ENCODE measurements at places on chromosomes 3 and 15.
A peak's percentile ranks its signal among the peaks of the same experiment; 100 is the strongest.

DNA sequence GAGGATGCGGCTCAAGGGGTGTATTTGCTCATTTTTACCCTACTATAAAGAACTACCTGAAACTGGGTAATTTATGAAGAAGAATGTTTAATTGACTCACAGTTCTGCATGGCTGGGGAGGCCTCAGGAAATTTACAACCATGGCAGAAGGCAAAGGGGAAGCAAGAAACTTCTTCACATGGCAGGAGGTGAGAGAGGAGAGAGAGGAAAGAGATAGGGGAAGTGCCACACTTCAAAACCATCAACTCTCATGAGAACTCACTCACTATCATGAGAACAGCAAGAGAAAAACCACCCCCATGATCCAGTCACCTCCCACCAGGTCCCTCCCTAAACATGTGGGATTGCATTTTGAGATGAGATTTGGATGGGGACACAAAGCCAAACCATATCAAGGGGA lies 192.7 kb downstream of the DIPK2A start:
- DNase-seq = no peak

DNA sequence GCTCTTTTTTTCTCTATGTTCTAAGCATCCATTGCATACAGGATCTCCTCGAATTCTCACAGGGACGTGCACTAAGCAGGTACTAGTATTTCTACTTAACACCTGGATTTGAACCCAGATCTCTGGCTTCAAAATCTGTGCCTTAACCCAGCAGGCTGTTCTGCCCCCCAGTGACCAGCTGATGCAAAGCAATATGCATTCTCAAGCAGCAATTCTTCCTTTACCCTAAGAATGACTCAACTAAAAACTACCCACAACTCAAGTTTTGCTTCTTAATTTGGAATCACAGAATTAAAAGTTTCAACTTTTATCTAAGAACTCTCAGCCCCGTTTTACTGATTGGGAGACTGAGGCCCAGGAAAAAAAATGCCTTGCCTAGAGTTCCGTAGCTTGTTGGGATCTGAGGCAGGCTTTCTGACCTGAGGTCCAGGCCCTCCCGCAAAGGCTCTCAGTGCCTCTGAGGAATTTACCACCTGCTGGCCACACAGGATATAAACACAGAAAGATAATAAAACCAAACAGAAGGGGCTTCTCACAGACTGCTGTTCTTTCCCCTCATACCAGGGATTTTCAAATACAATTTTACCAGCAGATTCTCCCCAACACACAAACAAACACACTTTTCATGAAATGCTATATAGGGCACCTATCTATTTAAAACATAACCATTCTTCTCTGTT lies 115.4 kb upstream of the RAD18 start:
- DNase-seq = no peak

DNA sequence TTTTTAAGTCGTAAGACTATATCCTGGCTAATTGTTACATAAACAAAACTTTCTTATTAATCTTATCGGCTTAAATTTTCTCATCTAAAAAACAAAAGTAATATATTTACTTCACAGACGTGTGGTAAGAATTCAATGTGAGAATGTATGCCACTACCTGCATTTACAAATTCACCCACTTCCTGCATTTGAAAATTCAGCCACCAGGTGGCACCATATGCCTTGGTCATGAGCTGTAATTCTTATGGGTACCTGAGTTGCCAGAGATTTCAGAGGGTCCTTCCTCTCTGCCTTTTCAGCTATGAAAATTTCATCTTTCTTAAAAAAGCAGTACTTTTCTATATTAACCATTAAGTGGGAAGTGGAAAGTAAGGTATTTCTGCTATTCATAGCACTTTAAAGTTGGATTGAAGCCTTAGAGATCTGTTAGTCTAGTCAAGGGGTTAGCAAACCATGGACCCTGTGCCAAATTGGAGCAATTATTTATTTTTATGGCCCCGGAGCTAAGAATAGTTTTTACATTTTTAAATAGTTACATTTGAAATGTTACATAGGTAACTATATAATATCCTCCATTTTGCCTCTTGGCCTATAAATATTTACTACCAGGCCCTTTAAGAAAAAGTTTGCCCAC lies 127.8 kb downstream of the HCN4 start:
- peak; percentile 77 for DNase-seq

- DNase-seq = no peak
These were observed 16.4 kb upstream of the BOC start for GRCh38 chr3:113194823-113195401.

DNA sequence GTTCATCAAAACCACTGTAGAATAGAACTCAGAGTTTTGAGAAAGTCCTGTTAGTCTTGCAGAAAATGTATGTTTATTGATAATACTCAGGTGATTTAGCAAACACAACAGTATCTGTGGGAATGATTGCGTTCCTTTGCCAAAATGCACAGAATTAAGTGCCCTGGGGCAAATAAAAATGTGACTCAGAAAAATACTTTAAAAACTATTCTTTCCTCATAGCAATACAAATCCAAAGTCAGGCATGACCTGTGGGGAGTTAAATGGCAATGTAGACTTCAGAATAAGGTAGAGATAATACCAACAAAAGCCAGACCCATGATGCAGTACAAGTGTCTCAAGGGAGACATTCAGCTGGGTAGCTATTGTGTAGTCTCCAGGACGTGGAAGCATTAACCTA lies 72.3 kb upstream of the SNTN start:
- no peak for DNase-seq

GRCh38 chr15:74826364-74826819 lies at the start of gene CPLX3:
TSS of gene CPLX3 (plus strand) at chr15:74826627. CDS start at chr15:74826704, 77 bp downstream.
- DNase-seq = peak; percentile 81

DNA sequence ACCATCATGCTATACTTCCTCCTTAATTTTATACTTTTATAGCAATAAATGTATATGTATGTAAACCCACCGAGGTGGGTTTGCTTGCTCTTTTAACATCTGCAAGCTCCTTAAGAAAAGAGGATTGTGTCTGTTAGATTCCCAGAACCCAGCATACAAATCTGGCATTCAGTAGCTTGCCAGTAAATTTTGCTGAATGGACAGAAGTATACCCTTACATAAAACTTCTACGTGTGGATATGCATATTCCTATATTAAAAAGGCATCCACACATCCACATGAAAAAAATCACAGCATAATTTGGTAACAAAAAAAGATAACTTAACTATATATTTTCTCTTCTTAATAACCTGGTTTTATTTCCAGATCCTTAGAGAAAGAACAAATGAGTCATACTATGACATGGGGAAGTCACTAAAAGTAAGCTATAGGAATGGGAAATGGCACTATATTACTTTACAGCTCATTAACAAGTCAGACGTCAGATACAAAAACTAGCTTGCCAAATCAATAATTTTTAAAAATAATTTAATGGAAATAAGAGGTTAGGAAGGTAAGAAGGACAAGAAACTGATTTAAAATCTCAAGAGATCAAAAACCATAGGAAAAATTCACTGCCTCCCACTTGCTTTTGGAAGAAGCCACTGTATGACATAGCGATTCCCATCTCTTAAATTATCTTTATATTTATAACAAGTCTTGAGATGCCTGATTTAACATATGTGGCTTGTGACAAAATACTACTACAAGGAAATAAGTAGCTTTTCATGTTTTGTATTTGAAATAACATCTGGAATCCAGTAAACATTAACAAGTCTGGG lies 68.7 kb downstream of the SUMF1 start:
- DNase-seq = no peak

DNA sequence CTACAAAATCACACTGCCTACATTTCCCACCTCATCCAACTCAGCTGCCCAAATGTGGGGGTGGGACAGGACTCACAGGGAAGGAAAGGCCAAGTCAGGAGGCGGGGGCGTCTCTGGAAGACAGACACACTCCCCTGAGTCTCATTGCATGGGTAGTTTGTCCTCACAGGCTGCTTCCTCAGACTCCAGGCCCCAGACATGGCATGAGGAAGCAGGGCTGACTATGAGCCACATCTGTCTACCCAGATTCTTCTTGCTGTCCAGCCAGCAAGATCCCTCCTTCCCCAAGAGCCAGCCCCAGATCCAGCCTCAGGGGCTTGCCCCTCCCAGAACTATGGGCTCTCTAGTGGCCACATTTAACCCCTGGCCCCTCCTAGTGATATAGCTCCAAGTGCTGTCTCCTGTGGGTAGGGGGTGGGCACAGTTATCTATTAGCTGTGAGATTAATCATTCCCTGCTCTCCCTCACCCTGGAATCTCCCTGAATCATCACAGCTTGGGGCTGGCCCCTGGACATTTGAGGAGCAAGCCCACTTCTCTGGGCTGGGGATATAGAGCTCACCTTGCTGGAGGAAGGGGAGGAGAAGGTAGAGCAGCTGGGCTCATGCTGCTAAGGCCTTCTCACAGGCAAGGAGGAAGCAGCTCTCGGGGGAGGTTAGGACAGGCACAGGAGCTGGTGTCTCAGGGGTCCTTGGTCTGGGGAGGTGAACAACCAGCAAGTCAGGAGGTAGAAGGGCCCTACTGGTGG lies 2.1 kb upstream of the CCDC33 start:
- DNase-seq = no peak

- DNase-seq = peak; percentile 74
These were observed 425 bp upstream of the FYTTD1 start for GRCh38 chr3:197749315-197749600.

GRCh38 chr15:89656116-89656815 lies 999 bp upstream of the KIF7 start:
- no peak for DNase-seq

- no peak for DNase-seq
These were observed 390.3 kb upstream of the AGTR1 start for GRCh38 chr3:148307443-148307843.

- DNase-seq = no peak
These were observed 297.1 kb upstream of the MEIS2 start for GRCh38 chr15:37397266-37398022.

DNA sequence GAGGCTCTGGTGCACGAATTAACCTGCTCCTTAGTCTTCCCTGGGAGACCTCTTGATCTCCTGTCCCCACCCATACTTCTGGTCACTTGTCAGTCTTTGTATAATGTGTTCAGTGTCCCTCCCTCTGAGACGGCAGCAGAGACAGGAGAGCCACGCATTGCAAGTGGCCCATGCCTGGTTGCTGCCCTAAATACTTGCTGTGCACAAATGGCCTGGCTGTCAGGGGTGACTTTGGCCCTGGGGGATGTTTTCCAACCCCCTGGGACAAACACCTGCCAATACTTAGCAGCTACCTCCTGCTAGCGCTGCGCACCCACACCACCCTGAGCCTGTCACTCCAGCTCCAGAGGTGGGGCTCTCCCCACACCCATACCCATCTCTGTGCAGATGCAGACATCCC lies 17.2 kb downstream of the KLF13 start:
- DNase-seq = no peak

DNA sequence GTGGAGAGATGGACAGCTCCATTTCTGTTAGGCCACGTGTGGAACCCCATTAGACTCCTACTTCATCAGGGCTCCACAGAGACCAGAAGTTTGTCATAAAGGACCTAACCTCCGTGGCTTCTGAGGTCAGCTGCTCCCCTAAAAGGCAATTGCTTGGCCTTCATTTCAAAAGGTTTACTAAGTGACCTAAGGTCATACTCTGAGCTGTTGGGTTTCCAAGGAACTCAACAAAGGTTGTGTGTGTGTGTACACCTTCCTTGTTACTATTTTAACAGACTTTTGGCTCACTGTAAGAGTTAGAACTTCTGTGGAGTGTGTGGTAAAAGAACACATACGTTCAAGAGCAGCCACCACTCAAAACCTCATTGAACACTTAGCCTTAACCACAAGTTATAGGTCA lies 73.9 kb downstream of the SEC22A start:
- no peak for DNase-seq

DNA sequence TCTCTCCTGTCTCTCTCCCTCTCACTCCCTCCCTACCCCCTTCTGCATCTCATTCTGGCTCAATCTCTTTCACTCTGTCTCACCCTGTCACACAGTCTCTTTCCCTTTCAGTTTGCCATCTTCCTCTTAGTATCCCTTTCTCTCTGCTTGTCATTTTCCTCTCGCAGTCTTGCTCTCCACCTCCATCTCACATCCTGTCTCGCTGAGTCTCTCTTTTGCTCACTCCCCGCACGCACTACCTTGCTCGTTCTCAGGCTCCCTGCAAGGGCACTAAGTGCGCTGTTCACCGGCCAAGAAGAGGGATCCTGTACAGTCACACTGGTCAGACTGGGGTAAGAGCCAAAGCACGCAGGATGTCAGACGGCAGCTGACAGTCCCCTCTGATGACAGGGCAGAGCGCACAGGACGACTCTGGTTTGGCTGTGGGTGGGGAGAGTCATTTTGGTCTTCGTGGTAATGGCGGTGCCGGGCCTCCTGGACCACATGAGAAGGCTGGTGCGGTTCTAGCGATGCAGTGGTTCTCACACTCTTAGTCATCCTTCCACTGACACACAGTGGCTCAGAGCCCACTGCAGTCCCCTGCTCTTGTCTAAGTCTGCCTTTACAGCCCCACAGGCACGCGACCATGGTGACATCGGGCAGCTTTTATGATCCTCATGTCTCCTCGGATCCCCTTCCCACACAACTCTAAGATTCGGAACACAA lies 356.8 kb downstream of the FOXP1 start:
- DNase-seq = no peak

GRCh38 chr15:52695154-52695553 lies 16.0 kb upstream of the ATOSA start:
- no peak for DNase-seq

DNA sequence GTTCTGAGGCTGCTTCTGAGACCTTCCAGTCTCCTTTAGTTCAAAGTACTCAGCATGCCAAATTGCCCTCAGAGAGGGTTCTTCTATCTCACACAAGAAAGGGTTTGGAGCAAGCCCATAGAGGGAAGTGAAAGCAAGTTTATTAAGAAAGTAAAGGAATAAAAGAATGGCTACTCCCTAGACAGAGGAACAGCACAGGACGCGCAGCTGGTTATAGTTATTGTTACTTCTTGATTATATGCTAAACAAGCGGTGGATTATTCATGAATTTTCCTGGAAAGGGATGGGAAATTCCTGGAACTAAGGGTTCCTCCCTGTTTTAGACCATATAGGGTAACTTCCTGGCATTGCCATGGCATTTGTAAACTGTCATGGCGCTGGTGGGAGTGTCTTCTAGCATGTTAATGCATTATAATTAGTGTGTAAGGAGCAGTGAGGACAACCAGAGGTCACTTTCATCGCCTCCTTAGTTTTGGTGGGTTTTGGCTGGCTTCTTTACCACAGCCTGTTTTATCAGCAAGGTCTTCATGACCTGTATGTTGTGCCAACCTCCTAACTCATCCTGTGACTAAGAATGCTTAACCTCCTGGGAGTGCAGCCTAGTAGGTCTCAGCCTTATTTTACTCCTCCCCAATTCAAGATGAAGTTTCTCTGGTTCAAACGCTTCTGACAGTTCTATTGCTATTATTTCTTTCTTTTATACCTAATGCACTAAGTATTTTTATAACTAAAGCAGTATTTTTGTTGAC lies 26.3 kb downstream of the SCN11A start:
- DNase-seq = no peak
